ENCODE measurements at places on chromosomes 5 and 9.

- no peak for DNase-seq
Observed at GRCh38 chr5:173329491-173330337, 1.5 kb upstream of the STC2 start.

- no peak for DNase-seq
Observed at GRCh38 chr9:115849679-115850412, 303.7 kb upstream of the PAPPA start.

DNA sequence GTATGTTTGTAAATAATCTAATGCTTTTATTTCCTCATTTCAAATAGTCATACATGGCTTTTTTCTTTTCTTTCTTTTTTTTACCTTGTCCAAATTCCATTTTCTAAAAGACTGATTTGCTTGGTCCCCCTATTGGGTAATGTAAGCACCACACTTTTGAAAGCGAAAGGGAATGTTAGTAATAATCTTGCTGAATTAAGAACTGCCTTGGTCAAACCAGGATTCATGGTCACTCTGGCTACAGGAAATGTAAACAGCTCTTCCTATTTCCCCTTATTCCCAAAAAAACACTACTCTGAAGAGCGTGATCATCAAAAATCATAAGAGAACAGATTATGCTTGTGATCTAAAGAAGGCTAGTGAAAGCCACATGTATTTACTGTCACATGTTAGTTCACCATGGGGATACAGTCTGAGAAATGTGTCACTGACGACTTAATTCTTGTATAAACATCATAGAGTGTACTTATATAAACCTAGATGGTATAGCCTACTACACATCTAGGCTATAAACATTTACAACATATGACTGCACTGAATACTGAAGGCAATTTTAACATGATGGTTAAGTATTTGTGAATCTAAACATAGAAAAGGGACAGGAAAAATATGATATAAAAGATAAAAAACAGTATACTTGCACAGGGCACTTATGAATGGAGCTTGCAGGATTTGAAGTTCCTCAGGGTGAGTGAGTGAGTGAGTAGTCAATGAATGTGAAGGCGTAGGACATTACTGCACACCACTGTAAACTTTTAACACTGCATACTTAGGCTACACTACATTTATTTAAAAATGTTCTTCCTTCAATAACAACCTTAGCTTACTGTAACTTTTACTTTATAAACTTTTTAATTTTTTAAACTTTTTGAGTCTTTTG is 75.3 kb downstream of the HMGCR start:
- DNase-seq: no peak

DNA sequence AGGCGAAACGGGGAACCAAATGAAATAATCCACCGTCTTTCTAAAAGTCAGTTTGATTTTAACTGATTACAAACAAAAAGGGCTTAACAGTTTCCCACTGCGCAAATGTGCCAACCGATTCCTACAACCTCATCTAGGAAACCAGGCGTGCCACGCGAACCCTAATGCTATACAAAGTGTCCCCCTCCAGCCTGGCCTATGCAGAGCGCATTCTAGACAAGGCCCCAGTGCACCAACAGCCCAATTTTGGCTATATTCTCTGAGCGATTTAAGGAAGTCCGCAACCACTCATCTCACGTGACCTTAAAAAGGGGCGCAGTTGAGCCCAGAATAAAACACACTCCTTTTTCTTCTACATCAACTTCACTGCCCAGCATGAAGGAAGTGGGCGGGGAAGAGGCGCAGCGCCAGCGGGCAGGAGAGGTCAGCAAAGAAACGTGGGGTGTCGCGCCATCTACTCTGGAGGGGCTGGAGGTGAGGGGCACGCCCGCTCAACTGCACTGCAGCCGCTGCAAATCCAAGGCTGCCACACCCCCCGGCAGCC is 779 bp downstream of the FAM13B start:
- peak; percentile 25 for DNase-seq

DNA sequence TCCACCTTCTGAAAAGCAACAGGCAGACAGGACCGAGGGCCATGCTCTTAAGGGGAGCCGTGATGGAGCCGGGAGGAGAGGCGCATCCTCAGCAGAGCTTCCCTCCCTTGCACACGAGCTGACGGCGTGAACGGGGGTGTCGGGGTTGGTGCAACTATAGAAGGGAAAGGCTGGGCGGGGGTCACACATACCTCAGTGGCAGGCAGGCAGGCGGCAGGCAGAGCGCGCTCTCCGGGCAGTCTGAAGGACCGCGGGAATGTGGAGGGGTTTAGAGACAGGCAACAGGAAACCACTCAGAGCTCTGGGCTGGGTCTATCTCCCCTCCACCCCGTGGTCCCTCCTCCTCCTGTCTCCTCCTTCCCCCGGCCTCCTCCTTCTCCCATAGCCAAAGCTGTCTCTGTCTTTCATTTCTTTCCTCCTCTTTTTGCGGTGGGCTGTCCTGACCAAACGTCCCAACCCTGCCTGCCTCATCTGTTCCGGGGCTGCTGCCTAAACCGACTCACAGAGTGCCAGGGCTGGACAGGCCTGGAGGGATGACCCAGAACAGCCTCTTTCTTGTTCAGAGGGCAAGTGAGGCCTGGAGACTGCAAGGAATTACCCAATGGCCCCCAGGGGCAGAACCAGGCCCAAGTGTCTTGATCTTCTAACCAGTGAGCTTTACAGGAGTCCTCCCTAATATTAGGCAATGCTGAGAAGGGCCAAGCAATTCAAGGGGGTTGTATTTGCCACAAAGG is at the start of gene SPARC:
Gene SPARC (minus strand): TSS at position 242 of the 734 bp plus-strand sequence. CDS start 10,727 bp downstream, outside the sequence.
- DNase-seq: no peak

DNA sequence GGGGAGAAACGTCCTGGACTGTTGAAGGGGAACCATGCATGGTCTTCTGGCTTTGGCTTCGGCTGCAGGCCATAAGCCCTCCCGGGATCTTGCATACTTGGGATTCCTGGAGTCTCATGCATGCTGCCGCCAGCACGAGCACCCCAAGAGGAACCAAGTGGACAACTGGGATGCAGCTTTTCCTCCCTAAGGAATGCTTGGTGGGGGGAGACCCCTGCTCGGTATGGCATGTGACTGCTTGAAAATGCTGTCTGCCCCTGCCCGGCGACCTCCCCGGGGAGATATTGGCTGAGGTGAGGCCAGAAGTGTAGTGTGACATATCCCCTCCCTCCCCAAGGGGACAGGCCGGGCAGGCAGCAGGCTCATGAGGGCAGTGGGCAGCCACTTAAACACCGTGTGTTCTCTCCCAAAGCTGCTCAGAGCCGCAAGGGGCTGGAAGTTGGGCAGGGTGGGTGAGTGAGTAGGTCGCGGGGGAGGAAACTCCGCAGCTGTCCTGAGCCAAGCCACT is 15.7 kb downstream of the TMEM171 start:
- no peak for DNase-seq

DNA sequence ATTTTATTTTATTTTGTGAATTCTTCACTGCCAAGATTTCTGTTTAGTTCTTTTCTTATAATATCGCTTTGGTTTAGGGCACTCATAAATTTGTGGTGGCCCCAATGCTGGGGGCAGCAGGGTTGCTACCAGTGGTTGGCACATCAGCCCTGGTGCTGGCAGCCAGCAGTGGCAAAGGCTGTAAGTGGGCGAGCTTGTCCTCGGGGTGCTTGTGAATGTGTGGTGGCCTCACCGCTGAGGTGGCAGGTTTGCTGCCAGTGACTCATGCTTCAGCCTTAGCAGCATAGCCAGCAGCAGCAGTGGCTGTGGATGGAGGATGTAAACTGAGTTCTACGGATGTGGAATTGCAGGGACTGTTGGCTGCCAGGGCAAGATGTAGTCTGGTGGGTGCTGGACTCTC is 262.9 kb upstream of the DMAC1 start:
- no peak for DNase-seq

DNA sequence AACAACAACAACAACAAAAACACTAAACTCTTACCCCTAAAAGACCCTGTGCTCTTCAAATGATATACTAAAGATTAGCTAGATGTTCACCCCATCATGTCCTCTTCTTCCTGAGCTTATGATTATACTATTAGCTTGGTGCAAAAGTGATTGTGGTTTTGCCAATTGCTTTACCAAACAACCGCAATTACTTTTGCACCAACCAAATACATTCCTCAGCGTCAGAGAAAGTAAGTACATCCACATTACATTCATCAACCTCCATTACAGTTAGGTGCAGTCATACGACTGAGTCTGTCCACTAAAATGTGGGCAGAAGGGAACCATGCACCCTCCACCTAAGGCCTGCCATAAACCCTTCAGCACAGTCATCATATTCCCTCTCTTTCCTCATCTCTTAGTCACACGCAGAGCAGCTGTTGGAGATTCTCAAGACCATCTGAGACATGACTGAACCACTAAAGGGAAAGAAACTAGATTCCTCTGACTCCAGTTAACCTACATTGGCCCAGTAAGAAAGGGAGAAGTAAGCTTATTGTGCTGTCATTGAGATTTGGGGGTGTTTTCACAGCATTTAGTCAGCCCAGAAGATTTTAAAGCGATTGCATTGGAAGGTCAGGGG is 181.6 kb upstream of the TLE4 start:
- DNase-seq: no peak

DNA sequence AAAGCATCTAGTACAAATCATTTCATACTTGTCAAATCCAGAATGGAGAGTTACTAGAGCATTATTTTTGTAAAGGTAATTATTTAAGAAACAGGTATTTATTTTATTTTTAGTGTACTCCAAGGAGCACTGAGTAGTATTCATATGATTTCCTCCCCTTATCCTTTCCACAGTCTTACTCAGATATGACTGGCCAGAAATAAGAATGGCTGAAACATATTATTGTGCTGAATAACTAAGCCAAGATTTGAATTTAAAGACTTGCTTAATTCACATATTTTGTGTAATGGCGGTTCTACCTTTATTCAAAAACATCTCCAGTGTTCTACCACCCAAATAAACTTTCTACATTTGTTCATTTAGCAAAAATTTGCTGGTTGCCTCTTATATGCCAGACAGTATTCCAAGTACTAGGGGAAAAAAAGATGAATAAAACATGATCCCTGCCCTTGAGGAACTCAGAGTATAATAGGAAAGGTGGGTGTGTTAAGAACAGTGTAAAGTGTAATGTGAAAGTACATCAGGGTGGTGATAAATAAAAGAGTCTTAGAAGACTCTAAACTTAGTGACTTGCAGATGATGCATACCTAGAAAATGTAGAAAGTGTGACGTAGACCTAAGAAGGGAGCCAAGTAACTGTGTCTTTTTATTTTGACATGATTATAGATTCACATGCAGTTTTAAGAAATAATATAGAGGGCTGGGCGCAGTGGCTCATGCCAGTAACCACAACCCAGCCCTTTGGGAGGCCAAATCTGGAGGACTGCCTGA is 110.4 kb upstream of the GRHPR start:
- no peak for DNase-seq

- DNase-seq: no peak
Observed at GRCh38 chr9:38697776-38698300, 22.1 kb downstream of the FAM240B start.

DNA sequence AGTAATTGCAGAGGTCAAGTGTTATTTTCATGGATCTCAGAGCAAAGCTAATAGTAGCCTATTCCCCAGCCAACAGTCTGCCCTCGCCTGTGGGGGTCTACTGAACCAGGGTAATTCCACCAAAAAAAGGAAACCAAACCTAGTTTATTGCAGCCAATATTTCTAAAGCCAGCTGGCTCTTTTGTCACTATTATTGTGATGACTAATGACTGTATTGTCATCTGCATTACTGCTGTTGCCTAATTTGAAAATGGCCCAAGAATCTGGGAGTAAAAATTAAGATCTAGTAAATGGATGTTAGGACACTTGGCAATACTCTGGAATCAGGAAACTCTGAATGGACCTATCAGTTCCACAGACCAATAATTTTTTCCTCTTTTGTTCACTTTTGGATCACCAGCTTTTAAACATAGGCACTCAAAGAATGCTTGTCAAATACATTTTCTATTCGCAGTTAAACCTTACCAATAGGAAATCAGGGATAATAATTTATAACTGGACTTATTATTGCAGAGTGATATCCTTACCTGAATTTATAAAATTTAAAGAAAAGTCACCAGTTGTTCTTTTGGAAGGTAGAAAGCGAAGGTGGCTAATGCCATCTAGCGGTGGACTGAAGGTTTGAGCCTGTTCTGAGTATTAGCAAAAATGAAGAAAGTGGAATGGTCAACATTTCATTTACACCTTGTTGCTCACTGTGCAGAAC is 69.2 kb downstream of the SYK start:
- DNase-seq: no peak

DNA sequence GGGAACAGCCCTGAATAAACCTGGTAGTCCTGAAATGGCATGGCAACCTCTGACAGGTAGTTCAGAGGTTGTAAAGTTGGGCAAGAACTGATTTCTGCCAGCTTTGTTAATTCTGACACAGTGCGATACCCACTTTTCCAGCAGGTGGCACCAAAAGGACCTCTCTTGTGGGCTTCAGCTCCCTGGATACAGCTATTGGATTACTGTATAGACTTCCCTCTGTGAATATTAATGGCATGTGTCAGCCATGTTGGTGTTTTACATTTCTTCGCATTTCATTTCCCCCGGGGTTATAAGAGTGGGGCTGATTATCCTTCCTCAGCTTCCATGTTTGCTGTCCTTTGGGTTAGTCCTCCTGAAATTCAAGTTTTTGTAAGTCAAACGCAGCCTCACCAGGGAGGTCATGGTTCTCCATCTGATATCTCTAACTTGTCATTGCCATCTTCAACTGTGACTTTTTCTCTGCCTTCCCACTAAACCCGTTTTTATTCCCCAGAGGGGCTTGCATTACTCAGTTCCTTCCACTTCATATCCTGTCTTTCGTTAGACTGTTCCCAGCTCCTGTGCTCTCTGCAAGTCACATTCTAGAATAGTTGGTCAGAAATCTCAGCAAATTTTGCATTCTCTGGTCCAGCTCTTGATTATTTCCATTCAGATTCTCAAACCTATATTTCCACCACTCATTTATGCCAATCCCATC is 135.6 kb downstream of the LIFR start:
- DNase-seq: no peak

- no peak for DNase-seq
Observed at GRCh38 chr5:134958755-134959154, 9.0 kb upstream of the CATSPER3 start.

GRCh38 chr9:130994135-130995085 is 14.6 kb upstream of the LAMC3 start:
- no peak for DNase-seq

GRCh38 chr9:94937214-94937903 is 210.9 kb downstream of the AOPEP start:
- DNase-seq: no peak

- DNase-seq: no peak
Observed at GRCh38 chr5:131966551-131966950, 21.1 kb upstream of the MEIKIN start.

DNA sequence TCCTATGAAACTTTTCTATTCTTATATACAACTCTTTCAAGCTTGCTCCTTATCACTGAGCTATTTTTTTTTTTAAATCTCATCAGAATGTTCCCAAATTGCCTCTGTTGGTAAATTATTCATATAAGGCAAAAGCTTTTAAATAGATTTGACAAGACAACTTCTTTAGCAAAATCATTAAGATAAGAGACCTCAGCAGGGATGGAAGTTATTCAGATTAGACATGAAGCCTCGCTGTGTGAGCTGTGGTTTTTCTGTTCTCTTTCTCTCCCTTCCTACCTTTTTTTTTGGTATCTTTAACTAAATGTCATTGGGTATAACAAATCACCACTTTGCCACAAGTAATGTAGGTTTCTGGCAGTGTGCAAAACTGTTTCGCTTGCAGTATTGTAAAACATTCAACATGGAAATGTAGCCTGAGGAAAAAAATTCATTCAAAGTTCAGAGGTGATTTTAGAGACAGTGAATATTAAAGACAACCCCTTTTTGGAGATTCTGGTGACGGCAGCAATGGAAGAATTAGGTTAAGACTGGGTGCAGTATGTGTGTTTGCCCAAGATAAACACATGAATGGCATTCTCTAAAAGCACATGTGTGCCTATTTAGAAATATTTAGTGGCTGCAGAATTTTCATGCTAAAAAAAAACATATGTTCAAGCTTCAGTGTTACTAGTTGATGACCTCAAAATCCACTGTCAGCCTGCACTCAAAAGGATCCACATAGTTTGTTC is 467.1 kb downstream of the ZNF608 start:
- no peak for DNase-seq
